Hypothalamus (tissue), 51 donors: ENCODE measurements at places on chromosomes 4 and X.
A peak's percentile ranks its signal among the peaks of the same experiment; 100 is the strongest.

DNA sequence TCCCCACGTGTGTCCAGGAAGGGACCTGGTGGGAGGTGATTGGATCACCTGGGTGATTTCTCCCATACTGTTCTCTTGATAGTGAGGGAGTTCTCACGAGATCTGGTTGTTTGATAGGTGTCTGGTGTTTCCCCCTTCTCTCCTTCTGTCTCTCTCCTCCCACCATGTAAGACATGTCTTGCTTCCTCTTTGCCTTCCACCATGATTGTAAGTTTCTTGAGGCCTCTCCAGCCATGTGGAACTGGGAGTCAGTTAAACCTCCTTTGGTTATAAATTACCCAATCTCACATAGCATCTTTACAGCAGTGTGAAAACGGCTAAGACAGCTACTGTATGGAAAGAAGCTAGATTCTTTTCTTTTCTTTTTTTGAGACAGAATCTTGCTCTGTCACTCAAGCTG, 21.6 kb upstream of the FGG start:
- DNase-seq, result no peak

GRCh38 chr4:38169524-38169923, 209.3 kb downstream of the PTTG2 start:
- no peak for DNase-seq

DNA sequence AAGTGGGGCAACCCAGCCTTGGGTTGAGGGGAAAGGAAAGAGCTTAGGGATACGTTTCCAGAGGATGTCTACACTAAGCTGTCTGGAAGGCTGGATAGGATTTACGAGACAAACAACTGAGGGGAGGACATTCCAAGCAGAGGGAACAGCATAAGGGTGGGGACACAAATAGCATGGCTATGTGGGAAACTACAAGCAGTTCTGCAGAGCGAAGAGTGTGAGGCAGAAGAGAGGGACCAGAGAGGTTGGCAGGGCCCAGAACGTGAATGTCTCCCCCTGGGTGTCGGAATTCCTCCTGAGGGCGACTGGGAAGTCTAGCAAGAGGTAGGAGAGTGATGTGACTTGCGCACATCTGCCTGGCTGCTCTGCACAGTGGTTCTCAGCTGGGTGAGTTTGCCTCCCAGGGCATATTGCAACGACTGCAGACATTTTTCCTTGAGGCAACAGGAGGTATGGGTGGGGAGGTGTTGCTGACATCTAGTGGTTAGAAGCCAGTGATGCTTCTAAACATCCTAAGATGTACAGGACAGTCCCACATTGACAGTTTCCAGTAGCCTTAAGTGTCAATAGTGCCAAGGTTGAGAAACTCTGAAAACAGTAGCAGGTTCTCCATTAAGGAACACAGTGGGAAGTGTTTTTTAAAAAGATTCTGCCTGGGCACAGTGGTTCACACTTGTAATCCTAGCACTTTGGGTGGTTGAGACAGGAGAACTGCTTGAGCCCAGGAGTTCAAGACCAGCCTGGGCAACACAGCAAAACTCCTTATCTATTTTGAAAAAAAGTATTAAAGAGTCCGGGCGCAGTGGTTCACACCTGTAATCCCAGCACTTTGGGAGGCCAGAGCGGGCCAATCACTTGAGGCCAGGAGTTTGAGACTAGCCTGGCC, 9.2 kb downstream of the NDUFA1 start:
- DNase-seq, result no peak

- no peak for DNase-seq
Observed at GRCh38 chrX:52870046-52870445, 2.2 kb upstream of the XAGE3 start.

- DNase-seq, result no peak
Observed at GRCh38 chr4:70712150-70712549, 9.6 kb upstream of the RUFY3 start.

GRCh38 chr4:16694173-16694883, 204.1 kb downstream of the LDB2 start:
- DNase-seq, result no peak

DNA sequence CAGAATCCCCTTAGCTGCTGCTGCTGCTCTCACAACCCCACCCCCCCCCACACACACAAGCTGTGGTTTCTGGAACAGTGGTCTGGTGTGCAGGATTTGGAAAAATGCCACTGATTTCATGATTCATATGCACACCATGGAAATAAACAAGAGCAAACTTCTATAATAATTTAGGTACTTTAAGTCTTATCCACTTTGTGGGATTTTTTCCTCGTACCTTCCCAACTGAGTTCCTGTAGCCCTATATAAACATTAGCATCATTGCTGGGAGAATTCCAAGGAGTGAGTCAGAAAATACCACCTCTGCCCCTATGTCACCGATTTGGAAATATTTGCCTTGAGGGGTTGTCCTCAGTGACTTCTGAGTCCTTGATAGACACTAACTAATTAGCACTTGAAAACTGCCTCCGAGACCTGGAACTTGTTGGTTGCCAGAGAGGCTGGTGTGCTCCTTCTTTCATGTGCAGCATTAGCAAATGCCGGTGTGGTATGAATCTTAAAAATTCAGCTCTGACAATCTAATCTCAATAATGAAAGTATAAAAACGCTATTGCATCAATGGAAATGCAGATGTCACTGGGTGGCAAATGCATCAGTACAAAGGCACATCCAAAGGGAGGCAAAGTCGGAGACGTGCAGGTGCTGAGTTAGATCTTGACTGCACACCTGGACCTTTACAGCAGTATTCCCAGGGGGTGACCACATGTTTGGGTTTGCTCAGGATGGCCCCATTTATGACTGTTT, 61.8 kb downstream of the CPE start:
- DNase-seq, result no peak

- DNase-seq, result no peak
Observed at GRCh38 chr4:121338518-121338917, 42.3 kb downstream of the QRFPR start.

GRCh38 chrX:40272141-40272540, 174.4 kb upstream of the BCOR start:
- DNase-seq, result no peak

- DNase-seq, result no peak
Observed at GRCh38 chr4:30802622-30803323, 82.6 kb downstream of the PCDH7 start.

DNA sequence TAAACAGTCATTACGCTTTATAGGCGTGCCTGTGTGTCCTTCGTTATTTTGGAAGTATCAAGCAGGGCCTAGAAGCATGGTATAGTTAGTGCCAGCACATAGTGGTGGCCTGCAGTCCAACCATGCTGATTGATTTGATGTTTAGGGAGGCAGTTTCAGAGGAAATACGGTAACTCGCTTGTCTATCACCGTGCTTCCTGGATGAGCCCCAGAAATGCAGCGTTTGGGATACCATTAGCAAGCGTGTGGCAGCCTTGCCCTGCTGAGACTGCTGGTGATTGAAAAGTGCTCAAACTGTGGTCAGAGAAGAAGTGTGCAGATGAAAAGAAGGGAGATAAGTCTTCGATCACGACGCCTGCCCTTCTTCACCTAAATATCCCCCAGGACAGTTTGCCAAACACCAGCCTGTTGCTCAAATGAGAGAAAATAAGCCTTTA, 158.4 kb downstream of the CHIC2 start:
- DNase-seq, result no peak

DNA sequence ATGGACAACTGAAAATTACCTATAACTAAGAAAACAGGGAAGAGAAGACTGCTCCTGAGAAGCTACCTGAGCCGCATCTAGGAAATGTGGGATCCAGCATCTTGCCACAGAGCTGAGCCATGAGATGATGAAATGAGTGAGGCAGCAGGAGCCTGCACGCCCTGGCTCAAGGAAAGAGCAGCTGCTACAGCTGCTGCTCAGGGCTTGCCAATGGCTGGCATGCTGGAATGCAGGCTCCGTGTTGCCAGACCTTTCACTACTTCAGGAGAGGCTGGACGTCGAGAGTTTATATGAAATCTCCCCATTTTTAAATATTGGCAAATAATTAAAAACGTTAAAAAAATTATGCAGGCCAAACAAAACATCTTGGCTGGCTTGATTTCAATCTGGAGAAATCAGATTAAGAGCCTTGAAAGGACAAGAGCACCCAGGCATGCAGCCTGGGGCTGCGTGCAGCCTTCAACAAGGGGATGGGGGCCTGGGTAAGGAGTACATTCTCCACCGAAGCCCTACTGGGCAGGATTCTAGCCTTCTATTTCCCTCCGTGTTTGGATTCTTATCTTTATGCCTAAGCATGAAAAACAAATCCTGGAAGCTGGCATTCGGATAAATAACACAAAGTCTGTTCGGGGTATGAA, 227.6 kb downstream of the NR3C2 start:
- DNase-seq, result peak; percentile 7

- no peak for DNase-seq
Observed at GRCh38 chr4:147336252-147336651, 144.6 kb upstream of the EDNRA start.

DNA sequence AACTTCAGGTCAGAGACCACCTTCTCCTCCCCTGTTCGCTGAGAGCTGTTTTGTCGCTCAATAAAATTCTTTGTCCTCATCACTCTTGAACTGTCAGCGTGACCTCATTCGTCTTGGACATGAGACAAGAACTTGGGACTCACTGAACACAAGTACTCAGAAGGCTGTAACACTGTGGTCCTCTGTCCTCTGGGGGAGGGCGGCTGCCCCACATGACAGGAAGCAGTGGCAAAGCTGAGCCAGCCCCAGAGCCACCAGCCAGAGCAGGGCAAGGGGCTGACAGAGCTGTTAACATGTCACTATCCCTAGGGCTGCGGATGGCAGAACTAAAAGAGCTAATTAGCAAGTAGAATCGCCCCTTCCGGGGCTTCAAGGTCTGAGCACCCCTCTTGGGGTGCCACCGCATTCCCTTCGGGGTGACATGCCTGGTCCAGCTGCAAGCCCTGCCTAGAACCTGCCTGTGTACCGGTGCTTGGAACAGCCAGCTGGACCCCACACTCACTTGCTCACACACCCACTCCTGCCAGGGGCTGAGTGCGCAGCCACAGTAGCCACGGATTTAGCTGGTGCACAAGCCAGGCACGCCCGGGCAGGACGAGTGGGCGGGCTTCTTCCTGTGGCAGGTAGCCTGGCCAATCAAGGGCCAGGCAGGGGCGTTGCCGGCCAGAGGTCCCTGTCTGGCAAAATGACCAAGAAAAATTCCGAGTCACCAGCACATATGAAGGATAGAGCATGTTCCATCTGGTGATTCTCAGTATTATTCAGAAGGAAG, 648.6 kb upstream of the AGA start:
- DNase-seq, result no peak

DNA sequence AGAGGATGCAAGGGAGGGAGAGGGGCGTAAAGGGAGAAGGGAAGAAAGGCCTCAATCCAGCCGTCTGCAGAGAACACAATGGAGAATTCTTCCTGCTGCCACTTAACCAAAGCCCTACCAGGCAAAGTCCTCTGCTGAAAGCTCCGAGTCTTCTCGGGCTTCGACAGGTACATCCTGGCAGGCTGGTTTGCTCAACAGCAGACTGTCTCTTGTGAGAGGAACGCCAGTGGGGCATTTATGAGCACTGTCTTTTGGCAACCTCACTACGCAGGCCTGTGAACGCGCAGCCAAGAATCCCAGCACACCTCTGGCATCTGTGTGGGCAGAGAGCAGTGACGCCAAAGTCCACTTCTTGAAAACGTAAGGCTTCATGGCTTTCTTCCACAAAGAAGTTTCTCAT, 207.5 kb upstream of the FAM9B start:
- DNase-seq, result no peak

DNA sequence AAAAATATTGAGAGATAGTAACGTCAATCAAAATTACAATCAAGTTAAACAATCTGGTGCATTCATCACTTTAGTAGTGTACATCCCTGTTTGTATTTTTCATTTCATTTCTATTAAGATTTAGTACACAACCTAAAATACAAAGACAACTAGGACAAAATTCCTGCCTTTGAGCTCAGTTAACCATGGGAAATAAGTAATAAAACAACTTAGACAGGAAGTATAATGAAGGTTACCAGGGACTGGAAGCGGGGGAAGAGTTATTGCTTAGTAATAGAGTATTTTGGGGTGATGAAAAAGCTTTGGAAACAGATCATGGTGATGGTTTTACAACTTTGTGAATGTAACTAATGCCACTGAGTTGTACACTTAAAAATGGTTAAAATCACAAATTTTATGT, 25.6 kb upstream of the ATXN3L start:
- DNase-seq, result no peak

GRCh38 chr4:149269835-149270234, 545.8 kb downstream of the IQCM start:
- DNase-seq, result no peak

GRCh38 chr4:60938621-60939020, 261.5 kb upstream of the ADGRL3 start:
- DNase-seq, result no peak

DNA sequence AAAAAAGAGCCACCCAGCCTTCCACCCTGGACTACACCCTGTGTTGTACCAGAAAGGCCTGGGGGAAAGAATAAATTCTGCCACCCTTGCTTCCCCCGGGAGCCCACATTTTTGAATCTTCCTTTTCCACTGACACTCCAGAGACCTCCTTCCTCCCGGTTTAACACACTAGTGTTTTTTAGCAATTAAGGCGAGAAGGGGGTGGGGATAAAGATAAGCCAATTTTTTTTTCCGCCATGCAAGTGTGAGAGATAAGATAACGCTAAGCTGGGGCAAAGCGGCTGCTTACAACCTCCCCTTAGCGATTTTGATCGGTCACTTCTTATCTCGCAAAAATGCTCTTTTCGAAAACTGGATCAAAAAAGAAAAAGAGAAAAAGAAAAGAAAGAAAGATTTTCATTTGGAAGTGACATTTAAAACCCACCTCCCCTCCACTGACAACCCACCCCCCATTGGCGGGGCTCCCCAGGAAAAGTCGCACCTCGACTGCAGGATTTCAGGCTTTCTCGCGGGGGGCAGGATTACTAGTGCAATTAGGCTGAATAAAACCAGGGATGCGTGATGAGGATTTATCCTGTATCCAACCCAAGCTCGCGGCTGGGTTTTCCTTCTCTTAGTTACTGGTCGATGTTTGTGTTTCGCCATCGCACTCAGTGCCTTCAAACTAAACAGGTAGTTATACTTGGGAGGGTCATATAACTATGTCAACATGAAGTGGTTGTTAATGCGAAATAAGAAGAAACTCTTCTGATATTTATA, 6.0 kb upstream of the BCOR start:
- DNase-seq, result no peak

DNA sequence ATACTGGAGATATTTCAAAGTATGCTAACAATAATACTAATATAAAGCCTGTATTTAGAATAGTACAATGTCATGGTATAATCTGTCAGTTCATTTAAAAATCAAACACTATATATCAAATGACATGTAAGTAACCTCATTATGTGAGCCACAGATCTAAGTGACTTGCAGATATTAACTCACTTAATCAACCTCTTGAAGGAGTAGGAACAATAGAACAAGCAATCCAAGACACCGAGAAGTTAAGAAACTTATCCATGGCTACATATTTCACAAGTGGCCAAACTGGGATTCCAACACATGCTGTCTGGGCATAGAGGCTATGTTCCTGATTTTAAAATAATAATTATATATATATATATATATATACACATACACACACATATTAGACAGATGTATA, 554.0 kb downstream of the ARAP2 start:
- no peak for DNase-seq

- no peak for DNase-seq
Observed at GRCh38 chrX:154539077-154539476, 7.6 kb downstream of the G6PD start.

- no peak for DNase-seq
Observed at GRCh38 chrX:16023790-16024734, 99.3 kb upstream of the GRPR start.
